Sigmoid colon (tissue), 7 donors: ENCODE measurements at places on chromosomes 2 and 18. TPM values are rescaled to one million over a fixed set of nuclear protein-coding genes. Genes with fewer than 3 reads are reported as not detected.

GRCh38 chr18:21598726-21599584, 1.5 kb downstream of the ESCO1 start:
- H3K27me3 ChIP-seq, result no peaks in the 10 kb centered on the region
- peak overlapping the region; percentile 97 for H3K4me3 ChIP-seq

DNA sequence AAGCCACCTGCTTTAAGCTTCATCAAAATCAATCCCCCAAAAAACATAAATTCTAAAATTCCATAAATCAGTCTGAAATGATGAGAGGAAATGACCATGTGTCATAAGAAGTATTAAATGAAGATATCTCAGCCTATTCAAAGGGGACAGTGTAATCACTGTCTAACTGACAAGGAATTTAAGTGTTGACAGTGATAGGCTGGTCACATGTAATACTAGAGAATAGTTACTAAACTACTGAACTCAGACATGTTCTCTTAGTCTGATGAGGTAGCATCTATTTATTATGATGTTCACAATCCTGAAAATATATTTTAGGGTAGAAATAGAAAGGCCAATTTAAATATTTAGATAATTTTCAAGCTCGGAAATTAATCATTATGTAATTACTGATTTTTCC, 216.1 kb downstream of the L3MBTL4 start:
- no peak for DNase-seq
- H3K36me3 ChIP-seq, result no peaks in the 10 kb centered on the region
- H3K27ac ChIP-seq, result no peak overlapping the region
- H3K4me3 ChIP-seq, result no peak overlapping the region
- H3K27me3 ChIP-seq, result no peaks in the 10 kb centered on the region

GRCh38 chr2:40451918-40452605, at the start of gene SLC8A1:
Gene SLC8A1 (minus strand): TSS chr2:40452090.
- peak; percentile 68 for DNase-seq
- H3K27me3 ChIP-seq, result no peaks in the 10 kb centered on the region
- H3K36me3 ChIP-seq, result no peaks in the 10 kb centered on the region
- H3K27ac ChIP-seq, result peak within 1 kb of the TSS; percentile 86

- H3K36me3 ChIP-seq, result peaks cover 11% of the 10 kb centered on the region
- H3K27ac ChIP-seq, result no peak overlapping the region
- H3K4me1 ChIP-seq, result peaks cover 36% of the 10 kb centered on the region
- no peak overlapping the region for H3K4me3 ChIP-seq
Measured at GRCh38 chr2:86615596-86615995, 8.1 kb downstream of the RNF103 start.

GRCh38 chr2:241577413-241578122, 19.0 kb downstream of the BOK start:
- H3K27ac ChIP-seq, result peak overlapping the region; percentile 21
- H3K4me1 ChIP-seq, result peaks cover 27% of the 10 kb centered on the region
- DNase-seq, result peak; percentile 75
- no peaks in the 10 kb centered on the region for H3K27me3 ChIP-seq
- H3K36me3 ChIP-seq, result peaks cover 31% of the 10 kb centered on the region
- no peak overlapping the region for H3K4me3 ChIP-seq

DNA sequence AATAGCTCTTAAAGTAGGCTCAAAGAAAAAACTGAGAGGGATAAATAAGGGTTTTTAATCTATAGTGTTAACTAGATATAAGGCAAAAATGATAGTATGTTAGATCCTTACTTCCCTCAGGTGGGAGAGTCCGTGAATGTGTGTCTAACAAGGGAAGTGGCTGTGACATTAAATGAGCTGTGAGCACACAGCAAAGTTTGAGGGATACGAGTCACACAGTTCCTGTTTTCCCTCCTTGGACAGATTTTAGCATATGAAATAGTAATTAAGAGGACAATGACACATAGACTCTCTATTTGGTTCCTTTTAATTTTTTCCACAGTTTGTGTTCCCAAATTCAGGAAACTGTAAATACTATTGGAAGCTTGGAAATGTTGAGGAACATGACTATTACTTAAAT, 148.4 kb upstream of the CAVIN2 start:
- H3K4me1 ChIP-seq, result peaks cover 15% of the 10 kb centered on the region
- no peak overlapping the region for H3K27ac ChIP-seq
- no peaks in the 10 kb centered on the region for H3K36me3 ChIP-seq
- no peak overlapping the region for H3K4me3 ChIP-seq
- H3K27me3 ChIP-seq, result no peaks in the 10 kb centered on the region

DNA sequence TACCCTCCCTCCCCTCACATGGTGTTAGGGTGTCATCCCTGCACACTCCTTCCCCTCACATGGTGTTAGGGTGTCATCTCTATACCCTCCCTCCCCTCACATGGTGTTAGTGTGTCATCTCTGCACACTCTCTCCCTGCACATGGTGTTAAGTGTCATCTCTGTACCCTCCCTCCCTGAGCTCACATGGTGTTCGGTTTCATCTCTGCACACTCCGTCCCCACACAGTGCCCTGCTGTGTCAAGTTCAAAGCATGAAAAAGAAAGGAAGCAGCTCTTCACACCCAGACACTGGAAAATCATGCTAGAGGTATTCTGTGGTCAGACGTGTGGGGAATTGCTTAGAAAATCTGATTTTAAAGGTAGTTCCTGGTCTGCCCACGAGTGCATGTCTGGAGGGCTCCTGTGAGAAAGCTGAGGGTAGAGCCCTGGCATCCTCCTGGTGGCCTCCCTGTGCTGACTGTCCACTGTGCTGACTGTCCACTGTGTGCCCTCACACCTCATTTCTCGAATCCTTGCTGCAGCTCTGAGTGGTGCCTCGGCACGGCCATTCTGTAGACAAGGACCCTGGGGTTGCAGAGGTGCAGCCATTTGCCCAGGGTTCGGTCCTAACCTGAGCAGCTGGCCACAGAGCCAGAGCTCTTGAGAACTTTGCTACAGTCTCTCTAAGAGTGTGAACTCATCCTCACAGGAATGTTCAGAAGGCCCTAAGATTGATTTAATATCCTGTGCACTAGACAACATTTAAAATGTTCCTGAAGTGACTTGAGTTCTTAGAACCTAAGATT, 69.1 kb upstream of the NFATC1 start:
- H3K27me3 ChIP-seq, result no peaks in the 10 kb centered on the region
- no peak overlapping the region for H3K27ac ChIP-seq
- H3K4me1 ChIP-seq, result no peaks in the 10 kb centered on the region
- peaks cover 4% of the 10 kb centered on the region for H3K36me3 ChIP-seq
- no peak overlapping the region for H3K4me3 ChIP-seq

DNA sequence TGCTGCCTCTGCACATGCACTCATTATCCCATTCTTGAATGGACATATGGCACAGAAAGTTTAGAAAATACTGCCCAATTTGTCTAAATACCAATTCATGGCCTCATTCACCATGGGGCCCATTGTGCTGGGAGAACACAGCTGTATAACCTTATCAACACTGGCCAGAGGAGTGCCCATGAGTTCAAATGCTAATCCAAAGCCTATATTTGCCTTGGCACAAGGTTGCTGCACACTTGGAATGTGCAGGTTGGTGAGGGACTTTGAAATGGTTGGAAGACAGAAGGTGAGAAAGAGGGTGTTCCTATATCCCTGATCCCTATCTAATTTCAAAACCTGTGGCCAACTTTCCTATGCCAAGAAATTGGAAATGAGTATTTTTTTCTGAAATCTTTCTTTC, 693.9 kb upstream of the ID2 start:
- DNase-seq, result no peak
- no peak overlapping the region for H3K4me3 ChIP-seq
- H3K27me3 ChIP-seq, result no peaks in the 10 kb centered on the region
- H3K36me3 ChIP-seq, result no peaks in the 10 kb centered on the region
- H3K27ac ChIP-seq, result no peak overlapping the region

GRCh38 chr2:144648837-144649465, 129.0 kb upstream of the ZEB2 start:
- no peaks in the 10 kb centered on the region for H3K27me3 ChIP-seq
- H3K27ac ChIP-seq, result no peak overlapping the region
- no peak overlapping the region for H3K4me3 ChIP-seq

GRCh38 chr2:23446916-23447315, 61.9 kb downstream of the KLHL29 start:
- no peak for DNase-seq
- H3K4me1 ChIP-seq, result no peaks in the 10 kb centered on the region
- H3K4me3 ChIP-seq, result no peak overlapping the region
- H3K27me3 ChIP-seq, result no peaks in the 10 kb centered on the region
- H3K36me3 ChIP-seq, result no peaks in the 10 kb centered on the region

DNA sequence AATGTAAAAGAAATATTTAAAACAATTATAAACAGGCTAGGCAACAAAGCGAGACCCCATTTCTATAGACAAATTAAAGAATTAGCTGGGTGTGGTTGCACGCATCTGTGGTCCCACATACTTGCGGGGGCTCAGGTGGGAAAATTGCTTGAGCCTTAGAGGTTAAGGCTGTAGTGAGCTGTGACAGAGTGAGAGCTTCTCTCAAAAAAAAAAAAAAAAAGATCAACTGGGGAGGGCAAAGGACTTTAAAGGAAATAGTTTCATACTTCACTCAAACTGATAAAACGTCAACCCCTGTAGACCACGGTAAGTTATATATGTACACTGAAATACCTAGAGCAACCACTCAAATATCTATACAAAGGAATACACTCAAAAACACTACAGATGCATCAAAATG, 37.5 kb downstream of the MGAT4A start:
- no peak overlapping the region for H3K4me3 ChIP-seq
- DNase-seq, result no peak
- H3K4me1 ChIP-seq, result no peaks in the 10 kb centered on the region
- no peak overlapping the region for H3K27ac ChIP-seq
- H3K27me3 ChIP-seq, result no peaks in the 10 kb centered on the region
- no peaks in the 10 kb centered on the region for H3K36me3 ChIP-seq

GRCh38 chr2:156763174-156763573, 327.0 kb downstream of the GPD2 start:
- no peaks in the 10 kb centered on the region for H3K27me3 ChIP-seq
- H3K36me3 ChIP-seq, result no peaks in the 10 kb centered on the region
- H3K4me1 ChIP-seq, result no peaks in the 10 kb centered on the region
- no peak overlapping the region for H3K4me3 ChIP-seq
- DNase-seq, result no peak

Gene SERPINB7
- not detected for total RNA-seq

Gene KLHL29
- 6.3 TPM for total RNA-seq

Gene LYG2
- total RNA-seq, result not detected

Gene LGALSL
- total RNA-seq, result 9.8 TPM

Gene CD28
- total RNA-seq, result 1.1 TPM

Gene KCNK3
- 12.2 TPM for total RNA-seq

Gene IL36G
- total RNA-seq, result not detected

Gene TRABD2A
- total RNA-seq, result 3.6 TPM
